Fibroblast of skin of left quadriceps (primary cell): ENCODE measurements at places on chromosomes 12 and 14.

- DNase-seq: peak; percentile 94
Measured at GRCh38 chr12:67681105-67681778, 32.7 kb downstream of the DYRK2 start.

DNA sequence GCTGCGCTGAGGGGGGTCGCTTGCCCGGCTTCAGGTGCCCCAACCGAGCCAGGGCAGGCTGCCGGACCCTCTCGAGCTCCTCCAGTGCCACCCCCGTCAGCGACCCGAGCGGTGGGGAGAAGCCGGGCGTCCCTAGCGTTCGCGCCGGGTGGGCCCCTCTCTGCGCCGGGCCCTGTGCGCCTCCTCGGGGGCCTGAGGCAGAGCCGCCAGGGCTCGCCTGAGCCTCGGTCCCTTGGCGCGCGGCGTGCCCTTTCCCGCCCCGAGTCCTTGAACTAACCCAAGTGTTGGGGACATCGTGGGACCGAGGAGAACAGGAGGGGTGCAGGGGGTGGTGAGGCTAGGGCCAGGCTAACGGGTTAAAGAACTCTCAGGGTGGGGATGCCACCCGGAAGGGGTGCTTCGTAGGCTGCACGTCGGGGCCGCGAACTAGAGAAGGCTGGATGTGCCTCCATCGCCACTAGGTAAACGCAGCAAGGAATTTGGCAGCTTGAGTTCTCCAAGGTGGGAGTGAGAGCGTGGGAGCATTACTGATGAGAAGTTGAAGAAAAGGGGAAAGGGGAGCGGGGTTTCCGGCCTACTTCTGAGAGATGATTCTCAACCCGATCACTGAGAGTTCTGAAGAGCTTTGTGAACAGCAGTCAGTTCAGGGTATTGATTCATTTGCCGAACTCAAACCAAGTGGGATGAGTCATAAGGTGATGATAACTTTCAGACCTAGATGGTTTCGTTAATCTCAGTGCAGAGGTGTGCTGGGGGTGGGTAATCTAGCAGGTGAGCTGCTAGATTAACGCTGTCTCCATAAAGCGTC is 618 bp downstream of the RNF34 start:
- no peak for DNase-seq

DNA sequence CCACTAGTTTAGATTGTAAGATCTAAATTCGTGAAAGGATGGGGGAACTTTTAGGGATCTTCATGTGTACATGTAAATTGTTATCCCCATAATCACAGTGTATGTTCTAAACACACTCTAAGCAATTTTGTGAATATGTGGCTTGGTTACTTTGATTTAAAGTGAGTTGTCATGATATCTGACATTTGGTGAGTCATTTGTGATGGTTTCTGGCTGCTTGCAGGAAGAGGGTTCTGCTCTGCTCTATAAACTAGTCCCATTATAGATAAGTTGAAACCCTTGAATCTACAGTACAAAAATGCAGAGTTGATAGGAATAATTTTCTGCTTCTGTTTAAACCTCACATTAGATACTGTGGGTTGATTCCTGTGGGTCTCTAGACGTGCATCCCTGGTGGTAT is 14.8 kb downstream of the GUCY2C start:
- DNase-seq: no peak

DNA sequence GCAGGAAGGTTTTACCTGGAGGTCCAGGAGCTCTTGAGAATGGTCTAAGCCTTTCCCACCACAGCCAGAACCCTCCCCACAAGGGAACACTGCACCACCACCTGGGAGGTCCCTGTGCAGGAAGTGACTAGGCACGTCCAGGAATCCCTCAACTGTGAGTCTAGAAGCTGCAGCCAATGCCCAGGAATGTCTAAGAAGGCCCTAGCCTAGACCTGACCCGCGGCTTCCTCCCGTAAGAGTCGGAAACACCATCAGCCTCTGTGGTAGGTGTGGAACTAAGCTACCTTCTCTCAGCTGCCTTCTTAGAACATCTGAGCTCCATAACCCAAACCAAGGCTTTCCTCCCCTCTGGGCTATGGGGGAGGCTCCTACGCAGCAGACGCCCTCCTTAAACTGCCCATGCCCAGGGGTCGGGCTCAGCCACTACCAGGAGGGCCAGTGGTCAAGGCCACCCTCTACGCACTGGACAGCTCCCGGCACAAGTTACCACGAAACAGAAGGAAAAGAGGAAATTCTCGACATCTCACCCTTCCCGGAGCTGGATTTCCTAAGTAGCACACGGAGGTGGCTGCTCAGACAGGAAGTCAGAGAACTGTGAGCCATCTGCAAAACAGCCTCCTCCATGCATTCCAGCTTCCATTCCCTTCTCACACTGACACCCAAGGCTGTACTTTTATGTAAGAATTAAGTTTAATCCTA is 25.5 kb downstream of the ZFYVE21 start:
- DNase-seq: no peak

- DNase-seq: no peak
Measured at GRCh38 chr12:82793751-82794281, 107.1 kb downstream of the TMTC2 start.

- no peak for DNase-seq
Measured at GRCh38 chr12:30999723-31000122, 73.2 kb downstream of the TSPAN11 start.

DNA sequence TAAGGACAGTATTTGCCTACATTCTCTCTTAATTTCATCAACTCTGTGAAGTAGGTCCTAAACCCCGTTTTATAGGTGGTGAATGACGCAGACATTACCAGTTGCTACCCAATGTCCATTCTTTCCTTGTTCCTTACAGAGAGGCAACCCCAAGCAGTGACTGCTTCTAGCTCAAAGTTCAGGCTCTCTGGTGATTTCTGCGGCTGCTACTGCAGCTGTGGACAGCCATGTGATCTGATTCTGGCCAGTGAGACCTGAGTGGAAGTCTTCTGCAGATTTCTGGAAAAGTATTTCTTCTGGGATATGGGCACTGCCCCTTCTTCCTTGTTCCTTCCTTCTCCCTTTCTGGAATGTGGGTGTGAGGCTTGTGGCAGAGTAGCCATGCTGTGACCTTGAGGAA is 82.9 kb downstream of the ARF6 start:
- no peak for DNase-seq

DNA sequence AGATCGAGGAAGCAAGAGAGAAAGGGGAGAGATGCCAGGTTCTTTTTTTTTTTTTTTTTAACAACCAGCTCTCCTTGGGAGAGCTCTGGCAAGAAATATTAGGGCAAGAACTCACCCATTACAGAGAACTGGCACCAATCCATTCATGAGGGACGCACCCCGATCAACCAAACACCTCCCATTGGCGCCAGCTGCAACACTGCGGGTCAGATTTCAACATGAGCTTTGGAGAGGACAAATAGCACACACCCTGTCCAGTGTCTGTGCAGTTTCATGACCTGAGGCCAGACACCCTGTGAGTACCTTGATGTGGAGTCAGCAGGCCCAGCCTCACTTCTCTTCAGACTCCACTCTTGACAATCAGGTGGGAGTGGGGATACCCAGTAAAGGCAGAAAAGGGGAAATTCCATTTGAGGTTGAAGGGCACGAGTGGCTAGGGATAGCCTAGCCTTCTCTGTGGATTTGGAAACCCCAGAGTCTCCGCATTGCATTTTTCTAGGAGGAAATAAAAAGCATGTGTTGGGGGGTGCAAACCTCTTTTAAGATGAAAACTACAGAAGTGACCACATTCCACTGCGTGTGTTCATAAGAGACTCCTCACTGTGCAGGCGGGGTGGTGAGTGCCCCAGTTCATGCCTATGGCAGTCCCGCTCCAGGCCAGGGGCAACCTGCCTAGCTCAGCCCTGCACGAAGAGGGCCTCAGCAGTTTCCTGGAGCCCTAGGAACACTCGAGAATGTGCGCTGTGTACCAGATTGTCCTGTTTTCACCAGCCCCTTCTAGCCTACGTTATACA is 42.4 kb upstream of the GPATCH2L start:
- DNase-seq: no peak

- no peak for DNase-seq
Measured at GRCh38 chr14:55129086-55129427, at the start of gene LGALS3. Gene LGALS3 (plus strand): TSS chr14:55129252. CDS start chr14:55137374, 8,122 bp downstream.

DNA sequence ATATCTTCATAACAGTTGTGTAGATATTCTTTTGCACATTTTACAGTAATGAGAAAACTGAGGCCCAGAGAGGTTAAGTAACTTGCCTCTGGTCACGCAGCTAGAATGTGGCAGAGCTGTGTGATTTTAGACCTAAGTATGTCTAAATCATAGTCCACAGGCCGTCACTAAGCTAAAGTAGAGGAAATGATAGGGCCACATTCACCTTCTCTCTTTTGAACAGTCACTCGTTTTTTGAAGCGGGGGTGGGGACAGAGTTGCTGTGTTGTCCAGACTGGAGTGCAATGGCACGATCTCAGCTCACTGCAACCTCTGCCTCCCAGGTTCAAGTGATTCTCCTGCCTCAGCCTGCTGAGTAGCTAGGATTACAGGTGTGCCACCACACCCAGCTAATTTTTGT is 68.5 kb downstream of the RASSF3 start:
- no peak for DNase-seq

DNA sequence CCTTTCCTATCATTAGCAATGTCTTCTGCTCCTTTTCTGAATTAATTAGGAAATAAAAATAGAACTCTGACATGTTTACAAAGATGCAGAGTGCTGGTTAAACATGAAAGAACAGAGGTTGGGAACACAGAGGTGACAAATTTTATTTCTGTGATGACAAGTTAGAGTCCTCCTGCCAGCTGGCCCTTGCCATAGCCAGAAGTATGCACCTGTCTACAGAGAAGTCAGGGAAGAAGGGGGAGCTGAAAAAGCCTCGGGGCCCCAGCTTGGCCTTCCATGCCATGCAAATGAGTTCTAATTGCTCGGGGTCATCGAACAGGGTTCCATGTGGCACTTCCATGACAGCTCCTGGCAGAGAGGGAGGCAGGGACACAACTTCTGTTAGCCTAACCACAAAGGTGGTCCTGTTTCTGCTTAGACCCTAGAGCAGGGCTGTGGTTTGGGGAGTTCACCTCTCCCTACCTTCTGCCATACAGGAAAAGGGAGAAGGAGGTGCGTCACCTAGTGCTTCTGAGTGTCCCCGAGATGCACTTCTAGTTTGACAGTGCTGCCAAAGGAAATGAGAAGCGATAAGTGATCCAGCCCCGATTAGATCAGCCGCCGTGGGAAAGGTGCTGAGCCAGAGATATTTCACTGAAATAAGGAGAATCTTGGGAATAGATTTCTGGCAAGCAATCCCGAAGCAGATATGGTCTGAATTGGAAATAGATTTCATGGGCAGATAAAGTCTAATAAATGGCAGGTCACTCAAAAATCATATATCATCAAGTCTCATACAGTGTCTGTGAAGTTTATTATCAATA is 155.8 kb upstream of the FOXN3 start:
- DNase-seq: no peak

- DNase-seq: no peak
Measured at GRCh38 chr14:61258985-61259384, 22.2 kb downstream of the TMEM30B start.

GRCh38 chr12:3863756-3864155 is 9.4 kb downstream of the PARP11 start:
- no peak for DNase-seq

GRCh38 chr14:34003082-34003668 is 52.3 kb upstream of the EGLN3 start:
- DNase-seq: no peak

GRCh38 chr12:111201036-111201435 is 167.9 kb downstream of the PHETA1 start:
- DNase-seq: no peak

GRCh38 chr12:124153392-124153791 is 141.5 kb upstream of the RFLNA start:
- no peak for DNase-seq

DNA sequence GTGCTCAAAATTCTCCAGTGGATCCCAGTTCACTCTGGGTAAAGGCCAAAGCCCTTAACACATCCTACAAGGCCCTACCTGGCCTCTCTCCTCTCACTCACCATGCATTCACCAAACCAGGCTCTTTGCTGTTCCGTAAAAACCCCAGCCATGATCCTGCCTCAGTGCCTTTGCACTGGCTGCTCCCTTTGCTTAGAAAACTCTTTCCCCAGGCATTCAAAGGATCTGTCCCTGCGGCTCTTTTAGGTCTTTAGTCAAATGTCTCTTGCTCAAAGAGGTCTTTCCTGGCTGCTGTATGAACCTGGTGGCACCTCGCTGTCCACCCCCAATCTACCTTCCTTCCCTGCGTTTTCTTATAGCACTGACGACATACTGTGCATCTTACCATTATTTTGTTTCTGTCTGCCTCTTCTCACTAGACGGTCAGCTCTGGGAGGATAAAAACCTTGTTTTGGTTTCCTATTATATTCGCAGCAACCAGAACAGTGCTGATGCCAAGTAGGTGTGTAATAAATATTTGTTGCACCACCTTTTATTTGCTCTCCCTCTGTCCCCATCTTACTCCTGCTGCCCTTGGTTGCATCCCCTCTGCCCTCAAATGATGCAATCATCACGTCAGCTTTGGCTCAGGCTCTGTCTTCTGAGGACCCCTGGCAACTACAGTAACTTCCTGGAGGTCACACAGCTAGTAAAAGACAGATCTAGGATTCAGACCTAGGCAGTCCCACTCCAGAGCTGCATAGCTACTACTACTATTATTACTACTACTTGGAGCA is 23.8 kb upstream of the DICER1 start:
- DNase-seq: no peak

GRCh38 chr12:70157099-70157498 is 86.1 kb upstream of the CNOT2 start:
- no peak for DNase-seq

GRCh38 chr14:30521899-30522736 is 36.8 kb upstream of the G2E3 start:
- DNase-seq: peak; percentile 14

GRCh38 chr14:94123296-94123695 is 6.1 kb downstream of the IFI27L2 start:
- DNase-seq: no peak

- DNase-seq: no peak
Measured at GRCh38 chr14:52733824-52734223, 3.9 kb downstream of the STYX start.

DNA sequence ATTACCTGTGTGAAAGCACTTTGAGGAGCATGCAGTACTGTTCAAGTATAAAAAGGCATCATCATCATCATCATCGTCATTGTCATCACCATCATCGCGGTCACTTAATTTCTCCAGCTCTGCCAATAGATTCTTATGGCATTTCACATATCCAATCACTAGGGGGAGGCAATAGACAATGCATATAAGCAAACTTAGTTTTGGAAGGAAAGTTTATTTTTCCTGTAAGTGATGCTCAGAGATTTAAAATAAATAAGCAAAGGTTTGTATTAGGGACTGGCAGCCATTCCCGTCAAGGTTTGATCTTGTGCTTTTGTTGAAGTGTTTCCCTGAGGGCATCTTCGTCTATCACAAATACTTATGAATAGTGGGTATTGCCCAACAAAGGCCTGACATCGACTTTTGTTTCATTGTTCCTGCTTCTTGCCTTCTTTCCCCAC is 127.4 kb downstream of the KTN1 start:
- peak; percentile 30 for DNase-seq

DNA sequence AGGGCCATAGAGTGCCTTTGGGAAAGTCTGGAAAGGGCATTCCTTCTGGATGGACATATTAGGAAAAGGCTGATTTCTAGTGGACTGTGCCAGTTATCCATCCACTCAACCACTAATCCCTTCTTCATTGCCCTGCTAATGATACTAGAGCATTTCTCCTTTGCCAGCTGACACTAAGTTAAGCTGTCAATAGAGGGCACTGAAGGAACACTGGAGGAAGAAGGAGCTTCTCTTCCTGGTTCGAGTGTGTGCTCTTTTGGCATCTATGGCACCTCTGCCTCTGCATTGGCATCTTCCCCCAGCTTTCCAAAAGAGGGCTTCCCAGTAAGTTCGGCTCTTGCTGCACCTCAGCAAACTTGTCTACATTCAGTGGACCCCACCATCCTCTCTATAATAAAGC is 165.4 kb downstream of the DERA start:
- DNase-seq: no peak
